ENCODE measurements at places on chromosomes 6 and 20. TPM values are rescaled to one million over a fixed set of nuclear protein-coding genes. Genes with fewer than 3 reads are reported as not detected.

The RAB44 gene
- 0.11 TPM for total RNA-seq

The CDC5L gene
- total RNA-seq, result 21.8 TPM

The PSORS1C1 gene
- 2.8 TPM for total RNA-seq

The SNX9 gene
- total RNA-seq, result 11.8 TPM

The DBNDD2 gene
- 39.2 TPM for total RNA-seq

The ZNF292 gene
- 63.0 TPM for total RNA-seq

The MICB gene
- not detected for total RNA-seq

The LZTS3 gene
- 2.6 TPM for total RNA-seq

The GPR6 gene
- not detected for total RNA-seq

The OR11A1 gene
- not detected for total RNA-seq

The RBBP8NL gene
- 0.06 TPM for total RNA-seq

The SYNDIG1 gene
- 7.0 TPM for total RNA-seq

The BRPF3 gene
- total RNA-seq, result 16.9 TPM

The ASCC3 gene
- 86.7 TPM for total RNA-seq

The NR2E1 gene
- total RNA-seq, result 1.7 TPM

The SAMD3 gene
- total RNA-seq, result 1.4 TPM

The MYT1 gene
- total RNA-seq, result 0.18 TPM

The SUMO4 gene
- 2.4 TPM for total RNA-seq

The VWA7 gene
- total RNA-seq, result 1.7 TPM

The EFCAB8 gene
- 0.97 TPM for total RNA-seq

The ACTL10 gene
- total RNA-seq, result 1.5 TPM

The IYD gene
- 0.14 TPM for total RNA-seq

The ERVFRD-1 gene
- total RNA-seq, result 1.3 TPM

The TPX2 gene
- total RNA-seq, result 4.6 TPM

The PRDM13 gene
- 0.09 TPM for total RNA-seq

The PBOV1 gene
- total RNA-seq, result not detected

The ZHX3 gene
- total RNA-seq, result 9.2 TPM

The ANKEF1 gene
- 0.97 TPM for total RNA-seq

The RUNX2 gene
- 12.2 TPM for total RNA-seq

The COL21A1 gene
- total RNA-seq, result 0.05 TPM

The EPB41L1 gene
- 101 TPM for total RNA-seq

The TMEM74B gene
- total RNA-seq, result 10.6 TPM

The CCND3 gene
- total RNA-seq, result 22.5 TPM

The OR12D3 gene
- total RNA-seq, result not detected

The DOK5 gene
- 0.65 TPM for total RNA-seq

The CD40 gene
- 5.4 TPM for total RNA-seq

The BMP5 gene
- 0.80 TPM for total RNA-seq

The CCN5 gene
- 0.50 TPM for total RNA-seq

The LY6G6D gene
- not detected for total RNA-seq

The CASS4 gene
- total RNA-seq, result 0.13 TPM

The WFDC2 gene
- total RNA-seq, result 3.1 TPM

The FUT9 gene
- total RNA-seq, result 23.1 TPM

The EPPIN gene
- 0.23 TPM for total RNA-seq

The FERMT1 gene
- 16.6 TPM for total RNA-seq

The CTCFL gene
- total RNA-seq, result 0.55 TPM

The BPI gene
- total RNA-seq, result 0.94 TPM

All from motor neuron (in vitro differentiated cells).